NCI-H524 (cell line): ENCODE measurements at places on chromosomes 12 and 14.

DNA sequence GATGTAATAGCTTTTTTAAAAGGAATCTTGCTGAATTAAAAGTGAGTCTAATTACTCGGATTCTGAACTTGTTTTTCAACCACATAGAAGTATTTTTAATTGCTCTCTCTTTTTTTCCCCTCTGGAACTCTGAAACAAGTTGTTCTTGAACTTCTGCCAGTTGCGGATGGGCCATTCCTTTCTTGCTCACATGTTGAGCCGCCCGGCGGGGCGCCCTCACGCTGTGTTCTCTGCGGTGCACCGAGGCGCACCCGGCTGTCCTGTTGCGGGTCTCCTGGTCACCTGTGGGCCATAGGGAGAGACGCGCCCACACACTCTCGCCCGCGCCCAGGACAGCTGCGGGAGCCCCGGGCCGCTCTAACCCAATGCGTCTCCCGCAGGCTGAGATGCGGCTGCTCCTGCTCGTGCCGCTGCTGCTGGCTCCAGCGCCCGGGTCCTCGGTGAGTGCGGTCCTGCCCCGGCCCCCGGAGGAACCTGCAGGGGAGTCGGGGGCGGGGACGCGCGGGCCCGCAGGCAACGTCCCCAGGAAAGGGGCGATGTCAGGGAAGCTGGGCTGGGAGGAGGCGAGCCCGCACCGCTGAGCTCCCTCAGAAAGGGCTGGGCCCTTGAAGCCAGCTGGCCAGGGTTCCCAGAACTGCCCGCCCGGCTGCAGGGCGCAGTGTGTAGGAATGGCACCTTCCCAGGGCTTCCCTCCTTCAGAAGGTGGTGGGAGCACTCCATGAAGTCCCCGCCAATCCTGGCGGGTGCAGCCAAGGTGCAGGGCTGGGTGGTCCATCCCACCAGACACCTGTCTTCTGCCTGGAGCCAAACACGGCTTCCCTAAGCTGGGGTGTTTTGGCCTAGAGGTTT lies 2.3 kb downstream of the PAPLN start:
- no peak for DNase-seq

GRCh38 chr12:41439801-41440200 lies 251.7 kb downstream of the PDZRN4 start:
- DNase-seq: no peak

- no peak for DNase-seq
Measured at GRCh38 chr12:31568498-31568897, 22.4 kb downstream of the DENND5B start.

DNA sequence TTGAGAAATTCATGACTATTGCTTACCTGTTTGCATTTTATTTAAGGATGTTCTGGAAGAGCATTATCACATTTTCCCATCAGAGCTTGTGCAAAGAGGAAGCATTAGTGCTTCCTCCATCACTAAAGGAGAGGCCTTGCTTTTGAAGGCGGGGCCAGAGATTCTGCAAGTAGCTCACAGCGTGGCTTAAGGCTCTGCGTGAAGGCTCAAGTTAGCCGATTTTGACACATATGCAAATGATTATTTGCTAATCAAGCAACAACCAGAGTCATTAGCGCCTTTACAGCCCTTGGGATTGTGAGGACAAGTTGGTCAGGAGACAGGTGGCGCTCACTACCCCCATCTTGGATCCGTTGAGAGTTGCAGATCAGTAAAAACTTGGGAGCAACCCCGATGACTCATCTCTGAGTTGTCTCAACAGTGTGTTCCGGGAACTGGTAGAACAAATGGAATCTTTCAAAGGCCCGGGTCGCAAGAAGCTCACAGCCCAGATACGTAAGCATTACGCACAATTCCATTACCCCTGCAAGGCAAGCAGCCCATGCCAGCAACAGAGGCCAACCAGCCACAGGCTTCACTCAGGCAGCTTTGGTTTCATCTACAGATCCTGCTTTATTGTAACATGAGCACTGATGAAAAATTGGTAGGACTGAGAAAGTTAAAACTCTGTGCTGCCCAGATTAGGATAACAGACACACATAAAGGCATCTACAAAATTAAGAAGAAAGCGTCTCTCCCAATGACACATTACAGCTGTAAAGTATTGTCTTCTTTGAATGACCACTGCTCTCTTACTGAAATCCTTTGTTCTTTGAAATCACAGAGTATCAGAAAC lies 34.9 kb upstream of the SPTSSA start:
- DNase-seq: no peak

DNA sequence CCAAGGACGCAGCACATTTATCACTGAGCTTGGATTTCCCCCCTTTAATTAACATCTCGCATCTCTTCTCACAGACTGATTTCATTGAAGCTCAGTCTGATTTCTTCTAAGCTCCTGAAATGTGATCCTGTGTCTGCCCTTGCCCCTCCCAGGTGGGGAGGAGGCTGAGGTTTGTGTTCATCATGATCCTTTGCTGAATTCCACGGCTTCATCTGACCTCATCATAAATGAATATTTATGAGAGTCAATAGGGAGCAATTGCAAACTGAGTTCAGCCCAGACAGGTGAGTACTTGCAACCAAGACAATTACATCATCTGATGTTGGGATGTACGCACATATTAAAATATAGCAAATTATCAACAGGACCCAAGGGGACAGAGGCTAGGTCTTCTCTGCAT lies 72.4 kb downstream of the MAP1LC3B2 start:
- DNase-seq: no peak

GRCh38 chr12:130222519-130223218 lies 60.4 kb downstream of the FZD10 start:
- no peak for DNase-seq

- no peak for DNase-seq
Measured at GRCh38 chr12:92860521-92860920, 68.6 kb downstream of the EEA1 start.
